ENCODE measurements at places on chromosomes 16 and 17.
A peak's percentile ranks its signal among the peaks of the same experiment; 100 is the strongest.

- DNase-seq = peak; percentile 4
Observed at GRCh38 chr17:73585583-73585982, 58.7 kb downstream of the SDK2 start.

- DNase-seq = no peak
Observed at GRCh38 chr16:67647111-67647651, 2.2 kb downstream of the CARMIL2 start.

GRCh38 chr17:3683054-3683511 lies 12.9 kb downstream of the P2RX5 start:
- DNase-seq = peak; percentile 22

- no peak for DNase-seq
Observed at GRCh38 chr17:34306466-34306865, 12.8 kb upstream of the CCL8 start.

DNA sequence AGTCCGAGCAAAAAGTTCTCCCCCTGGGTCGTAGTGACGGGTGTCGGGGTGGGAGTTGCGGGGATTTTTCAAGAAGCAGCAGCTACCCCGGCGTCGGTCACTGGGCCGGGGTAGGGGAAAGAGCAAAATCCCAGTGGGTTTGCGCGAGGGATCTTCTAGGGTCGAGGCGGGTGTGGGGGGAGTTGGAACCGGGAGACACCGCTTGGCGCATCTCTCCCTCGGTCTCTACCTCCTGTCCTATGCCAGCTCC lies 2.3 kb upstream of the UBTF start:
- DNase-seq = no peak

- DNase-seq = no peak
Observed at GRCh38 chr17:38554430-38555350, 51.1 kb downstream of the SRCIN1 start.

- DNase-seq = no peak
Observed at GRCh38 chr17:65730711-65731169, 169.3 kb upstream of the AXIN2 start.

GRCh38 chr17:47841488-47842291 lies 617 bp upstream of the SCRN2 start:
- no peak for DNase-seq

DNA sequence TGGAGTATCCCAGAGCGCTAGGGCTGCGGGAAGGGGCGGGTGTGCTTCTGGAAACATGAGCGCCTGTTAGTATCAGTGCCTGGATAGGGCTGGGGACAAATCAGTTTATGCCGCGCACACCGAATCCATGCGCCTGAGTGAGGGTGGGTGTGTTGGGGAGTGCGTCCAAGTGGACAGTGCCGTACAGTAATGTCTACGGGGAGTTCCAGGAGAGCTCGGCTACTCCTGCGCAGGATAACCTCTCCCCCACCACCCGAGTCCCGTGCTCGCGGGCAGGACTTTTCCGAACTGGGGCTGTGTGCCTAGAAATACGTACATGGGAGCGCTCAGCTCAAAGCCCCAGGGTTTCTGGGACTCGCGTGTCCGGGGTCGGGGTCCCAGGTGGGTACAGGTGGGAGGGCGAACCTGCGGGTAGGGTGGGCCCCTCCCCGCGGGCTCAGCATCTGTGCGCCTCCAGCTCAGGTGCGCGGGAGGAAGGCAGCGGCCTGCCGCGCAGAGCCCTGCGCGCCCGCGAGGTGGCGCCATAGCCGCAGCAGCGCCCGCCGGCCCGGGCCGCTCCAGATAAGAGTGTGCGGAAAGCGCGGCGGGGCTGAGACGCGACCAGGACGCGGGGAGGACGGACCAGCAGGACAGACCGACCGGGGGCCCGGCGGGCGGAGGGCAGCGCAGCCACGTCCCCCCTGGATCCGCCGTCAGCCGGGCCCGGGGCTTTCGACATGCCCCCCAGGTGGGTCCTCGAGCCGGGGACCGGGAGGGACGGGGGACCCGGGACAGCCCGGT lies at the start of gene HIC1:
HIC1 (plus strand) TSS at position 592 of the 780 bp plus-strand sequence. CDS start 1,588 bp downstream, outside the sequence.
- peak; percentile 27 for DNase-seq

- DNase-seq = no peak
Observed at GRCh38 chr17:40442392-40443195, 656 bp upstream of the IGFBP4 start.

DNA sequence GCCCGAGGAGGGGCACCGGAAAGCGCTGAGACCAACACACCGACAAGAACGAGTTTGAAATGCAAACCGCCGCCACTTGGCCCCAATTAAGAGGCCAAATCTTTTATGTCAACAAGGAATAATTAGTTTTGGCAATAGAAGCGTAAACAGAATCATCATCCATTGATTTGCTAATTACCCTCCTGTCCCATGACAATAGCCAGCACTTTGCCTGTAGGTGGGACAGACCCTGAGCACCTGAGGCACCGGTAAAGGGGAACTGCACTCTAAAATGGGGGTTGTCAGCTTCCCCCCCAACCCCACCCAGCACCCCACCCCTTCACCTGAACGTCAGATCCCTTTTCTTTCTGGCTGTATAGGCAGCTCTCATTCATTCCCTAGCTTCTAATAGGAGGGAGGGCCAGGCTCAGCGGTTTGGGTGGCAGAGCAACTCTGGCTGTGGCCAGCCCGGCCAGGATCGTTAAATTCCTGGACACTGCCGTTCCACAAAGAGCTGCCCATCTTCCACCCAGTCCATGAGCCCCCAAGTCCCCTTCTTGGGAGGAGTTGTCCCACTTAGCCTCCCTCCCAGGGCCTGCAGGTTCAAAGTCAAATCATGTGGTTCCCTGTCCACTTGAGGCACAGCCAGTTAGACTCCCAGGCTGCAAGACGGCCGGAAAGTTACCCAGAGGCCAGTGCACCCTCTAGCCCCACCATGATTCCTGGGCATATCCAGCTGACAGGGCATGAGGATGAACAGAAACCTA lies 45.8 kb downstream of the WNT3 start:
- no peak for DNase-seq

GRCh38 chr17:68897557-68897956 lies 57.6 kb downstream of the ABCA8 start:
- DNase-seq = no peak

DNA sequence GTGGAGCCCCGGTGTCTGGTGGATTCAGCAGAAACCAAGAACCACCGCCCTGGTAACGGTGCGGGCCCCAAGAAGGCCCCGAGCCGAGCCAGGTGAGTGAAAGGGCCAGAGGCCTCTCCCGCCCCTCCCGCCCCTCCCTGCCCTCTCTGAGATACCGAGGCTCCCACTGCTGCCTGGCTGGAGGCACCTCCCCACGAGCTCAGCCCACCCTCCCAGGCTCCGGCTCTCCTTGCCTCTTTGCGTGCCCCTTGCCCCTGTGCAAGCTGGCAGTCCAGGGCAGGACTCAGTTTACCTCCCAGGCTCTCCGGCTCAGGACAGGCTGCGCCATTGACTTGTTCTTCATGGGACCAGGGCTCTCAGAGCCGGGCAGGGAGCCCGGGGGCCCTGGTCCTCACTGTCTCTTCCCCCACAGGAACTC lies 14.1 kb upstream of the MYO15B start:
- no peak for DNase-seq

DNA sequence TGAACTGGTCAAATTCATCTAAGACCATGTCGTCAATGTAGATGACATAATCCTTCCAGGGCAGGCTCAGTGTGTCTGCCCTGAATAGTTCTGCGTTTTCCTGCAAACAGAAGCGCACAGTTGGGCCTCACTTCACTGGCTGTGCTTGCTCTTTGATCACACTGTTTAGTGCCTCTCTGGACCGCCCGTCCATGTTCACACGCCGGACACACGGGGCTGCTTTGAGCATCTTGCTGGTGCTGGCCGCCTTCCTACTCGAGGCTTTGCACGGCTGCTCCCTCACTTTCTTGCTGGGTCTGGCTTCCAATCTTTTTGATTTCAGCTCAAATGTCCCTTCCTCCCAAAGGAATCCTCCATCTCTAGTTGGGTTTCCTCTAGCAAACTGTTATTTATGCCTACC lies 37.4 kb downstream of the DNAH17 start:
- DNase-seq = no peak

DNA sequence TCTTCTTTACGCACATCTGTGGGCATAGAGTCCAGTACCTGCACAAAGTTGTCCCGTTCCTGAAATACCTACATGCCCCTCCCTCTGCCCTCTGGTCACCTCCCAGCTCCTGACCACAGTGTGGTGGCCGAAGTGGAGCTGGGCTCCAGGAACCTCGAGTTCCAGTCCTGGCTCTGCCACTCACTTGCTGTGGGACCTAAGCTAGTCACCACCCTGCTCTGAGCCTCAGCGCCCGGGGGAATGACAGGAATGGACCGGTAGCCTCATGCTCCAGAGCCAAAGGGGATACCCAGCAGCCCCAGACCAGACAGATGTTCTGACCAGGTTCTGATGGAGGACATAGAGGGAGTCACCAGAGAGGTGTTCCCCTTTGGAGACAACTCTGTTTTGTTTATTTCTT lies 26.7 kb upstream of the ITGA3 start:
- no peak for DNase-seq

DNA sequence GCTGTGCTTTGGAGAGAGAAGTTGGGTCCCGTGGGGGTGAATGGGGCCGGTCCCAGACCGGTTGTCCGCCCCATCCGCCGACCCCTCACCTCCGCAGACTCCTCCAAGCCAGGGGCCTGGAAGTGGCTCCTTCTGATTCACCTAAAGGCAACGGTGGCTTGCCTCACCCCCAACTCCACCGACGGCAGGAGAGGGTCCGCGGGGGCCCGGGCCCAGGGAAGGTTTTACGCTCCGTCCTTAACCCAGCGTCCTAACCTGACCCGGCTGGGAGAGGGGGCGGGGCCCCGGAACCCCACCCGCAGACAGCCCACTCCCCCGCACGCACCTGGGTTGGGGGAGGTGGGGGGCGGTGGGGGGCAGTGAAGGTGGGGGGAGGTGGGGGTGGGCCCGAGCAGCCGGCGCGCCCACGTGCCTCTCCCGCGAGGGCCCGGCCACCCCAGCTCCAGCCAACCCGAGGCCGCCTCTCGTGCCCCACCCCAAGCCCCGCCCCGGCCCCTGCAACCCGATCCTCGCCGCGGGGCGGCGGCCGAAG lies 12.7 kb upstream of the CD300A start:
- DNase-seq = no peak

DNA sequence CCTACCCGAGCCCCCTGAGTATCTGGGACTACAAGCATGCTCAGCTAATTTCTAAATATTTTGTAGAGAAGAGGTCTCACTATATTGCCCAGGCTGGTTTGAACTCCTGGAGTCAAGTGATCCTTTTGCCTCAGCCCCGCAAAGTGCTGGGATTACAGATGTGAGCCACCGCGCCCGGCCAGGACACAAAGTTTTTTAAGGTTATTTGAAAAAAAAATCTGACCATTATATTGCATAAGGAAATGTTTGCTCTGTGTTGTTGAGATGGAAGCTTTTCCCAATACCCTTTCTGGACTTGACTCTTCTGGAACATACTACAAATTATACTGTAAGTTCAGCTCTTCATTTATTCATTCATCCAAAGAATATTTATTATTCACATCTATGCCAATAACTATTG lies 133.3 kb upstream of the TMEM97 start:
- no peak for DNase-seq

GRCh38 chr17:16934836-16935235 lies 37.1 kb downstream of the TNFRSF13B start:
- DNase-seq = no peak

DNA sequence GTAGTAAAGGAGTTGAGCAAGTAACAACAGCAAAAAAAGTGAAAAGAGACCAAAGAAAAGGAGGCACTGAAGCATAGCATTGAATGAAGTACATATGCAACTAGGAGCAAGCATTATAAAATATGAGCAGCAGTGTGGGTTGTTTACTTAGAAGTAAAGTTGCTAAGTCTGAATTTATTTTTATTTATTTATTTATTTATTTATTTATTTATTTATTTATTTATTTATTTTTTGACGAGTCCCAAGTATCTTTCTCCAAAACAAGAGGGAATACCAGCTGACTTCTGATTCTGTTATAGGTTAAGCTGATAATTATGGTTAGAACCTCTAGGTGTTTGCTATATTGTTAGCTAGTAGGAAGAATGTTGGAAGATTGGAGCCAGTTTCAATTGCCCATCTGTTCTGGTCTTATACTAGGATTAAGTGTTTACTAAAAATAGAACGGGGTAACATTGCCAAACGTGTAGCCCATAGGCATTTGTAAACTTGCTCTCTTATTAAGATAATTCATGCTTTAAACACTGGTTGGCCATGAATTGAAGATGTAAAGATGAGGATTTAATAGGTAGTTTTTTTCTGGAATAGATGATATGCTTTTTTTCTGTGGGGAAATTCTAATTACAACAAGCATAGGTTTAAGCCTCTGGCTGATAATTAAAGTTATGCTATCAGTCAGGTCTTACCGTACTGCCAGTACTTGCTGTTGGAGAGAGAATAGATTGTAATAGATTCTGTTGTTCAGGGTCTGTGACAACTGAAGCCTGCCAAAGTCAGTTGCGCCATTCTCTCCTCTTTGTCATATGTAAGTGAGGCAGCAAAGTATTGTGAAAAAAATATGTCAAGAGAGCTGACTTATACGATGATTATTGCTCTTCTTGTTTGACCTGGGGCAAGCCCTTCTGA lies 66.7 kb downstream of the PPM1E start:
- peak; percentile 33 for DNase-seq

DNA sequence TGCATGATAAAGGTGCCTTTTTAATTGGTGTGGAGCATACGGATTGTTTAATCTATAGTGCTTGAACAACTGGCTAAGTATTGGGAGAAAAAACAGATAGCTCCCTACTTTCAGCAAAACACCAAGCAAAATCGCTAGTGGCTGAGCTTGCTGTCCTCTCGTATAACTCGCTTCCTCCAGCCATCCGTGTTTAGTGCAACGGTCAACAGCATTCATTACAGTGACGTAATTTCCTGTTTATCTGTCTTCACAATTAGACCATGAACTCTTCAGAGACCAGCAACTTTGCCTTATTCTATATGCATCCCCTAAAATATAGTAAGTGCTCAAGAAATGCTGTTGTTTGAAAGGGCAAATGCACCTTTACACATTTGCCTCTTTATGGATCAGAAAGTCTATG lies 511.9 kb downstream of the HAPSTR1 start:
- DNase-seq = no peak

DNA sequence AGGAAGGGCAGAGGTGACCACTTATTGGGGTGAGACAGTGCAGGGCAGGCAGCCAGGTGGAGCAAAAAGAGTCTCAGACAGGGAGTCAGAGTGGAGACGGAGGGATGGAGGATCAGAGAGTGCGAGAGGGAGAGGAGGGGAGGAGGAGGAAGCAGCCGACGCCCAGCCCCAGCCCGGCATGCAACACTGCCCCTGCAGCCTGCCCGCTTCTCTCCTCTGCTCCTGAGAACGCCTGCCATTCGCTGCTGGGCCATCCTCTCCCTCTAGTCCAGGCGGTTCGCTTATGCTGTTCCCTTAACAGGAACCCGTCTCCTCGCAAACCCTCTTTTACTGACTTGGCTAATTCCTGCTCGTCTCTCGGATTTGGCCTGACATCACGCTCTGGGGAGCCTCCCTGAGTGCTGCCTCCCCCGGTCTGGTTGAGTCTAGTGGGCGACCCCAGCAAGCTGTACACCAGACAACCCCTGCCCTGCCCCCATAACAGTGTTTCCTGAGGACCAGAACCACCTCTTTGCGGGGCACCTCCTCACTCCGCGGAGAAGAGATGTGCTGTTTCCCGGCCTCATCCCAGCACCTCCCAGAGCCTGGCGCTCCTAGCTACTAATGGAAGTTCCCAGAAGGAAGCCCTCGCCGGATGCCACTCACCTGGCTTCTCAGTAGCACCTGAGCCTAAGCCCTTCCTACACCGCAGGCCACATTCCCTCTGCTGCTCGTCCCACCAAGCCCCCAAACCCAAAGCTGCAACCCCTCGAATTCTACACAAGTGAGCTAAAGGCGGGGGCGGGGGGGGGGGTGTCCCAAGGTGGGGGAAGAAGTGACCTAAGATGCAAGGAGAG lies 61.2 kb upstream of the CCL1 start:
- DNase-seq = no peak
